NCI-H510A (cell line): ENCODE measurements at places on chromosomes 2 and 18.
A peak's percentile ranks its signal among the peaks of the same experiment; 100 is the strongest.

GRCh38 chr2:173402405-173402974, 47.8 kb downstream of the CDCA7 start:
- DNase-seq, result peak; percentile 97

DNA sequence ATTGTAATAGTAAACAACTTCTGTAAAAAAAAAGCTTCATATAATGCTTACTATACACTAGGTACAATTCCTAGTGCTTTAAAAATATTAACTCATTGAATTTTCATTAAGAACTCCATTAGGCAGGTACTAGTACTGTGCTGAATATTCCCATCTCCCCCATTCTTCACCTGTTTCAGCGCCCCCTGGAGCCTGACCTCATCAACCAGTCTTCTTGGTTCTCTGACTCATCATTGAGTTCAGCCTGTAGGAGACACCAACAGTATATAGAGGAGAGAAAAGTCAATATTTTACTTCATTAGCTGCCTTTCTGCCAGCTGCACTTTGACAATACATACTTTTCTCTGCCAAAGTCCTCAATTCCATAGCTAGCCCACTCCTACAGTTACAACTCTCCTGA, 1009.9 kb upstream of the KLHL29 start:
- no peak for DNase-seq

DNA sequence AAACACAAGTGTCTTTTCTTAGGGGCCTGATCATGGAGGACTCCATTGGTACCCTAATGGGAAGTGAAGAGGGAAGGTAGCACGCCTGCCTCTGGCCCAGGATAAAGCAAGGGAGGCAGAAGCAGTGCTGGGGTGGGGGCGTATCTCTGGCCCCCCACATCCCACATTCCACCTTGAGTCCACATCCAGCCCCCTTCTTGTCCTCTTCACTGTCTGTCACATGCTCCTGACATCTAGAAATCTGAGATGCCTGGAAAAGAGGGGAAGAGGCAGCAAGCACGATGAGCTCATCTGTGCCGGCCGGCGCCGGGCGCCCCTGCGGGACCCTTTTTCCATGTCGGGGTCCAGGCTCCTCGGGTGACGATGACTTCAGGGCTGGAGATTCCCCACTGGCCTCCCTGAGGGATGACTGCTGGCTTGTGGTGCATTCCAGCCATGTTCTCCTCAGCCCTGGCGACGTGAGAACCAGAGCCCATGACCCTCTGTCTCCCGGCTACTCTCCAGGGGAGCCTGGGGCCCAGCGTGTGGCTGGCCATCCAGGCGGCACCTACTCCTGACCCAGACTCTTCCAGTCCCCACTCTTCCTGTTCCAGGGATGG, 277.5 kb downstream of the DYSF start:
- no peak for DNase-seq

- no peak for DNase-seq
Observed at GRCh38 chr2:54100772-54101171, 14.6 kb upstream of the ACYP2 start.

- DNase-seq, result no peak
Observed at GRCh38 chr2:233098618-233099017, 38.5 kb downstream of the INPP5D start.

GRCh38 chr2:170878505-170878904, 50.5 kb upstream of the GORASP2 start:
- no peak for DNase-seq

DNA sequence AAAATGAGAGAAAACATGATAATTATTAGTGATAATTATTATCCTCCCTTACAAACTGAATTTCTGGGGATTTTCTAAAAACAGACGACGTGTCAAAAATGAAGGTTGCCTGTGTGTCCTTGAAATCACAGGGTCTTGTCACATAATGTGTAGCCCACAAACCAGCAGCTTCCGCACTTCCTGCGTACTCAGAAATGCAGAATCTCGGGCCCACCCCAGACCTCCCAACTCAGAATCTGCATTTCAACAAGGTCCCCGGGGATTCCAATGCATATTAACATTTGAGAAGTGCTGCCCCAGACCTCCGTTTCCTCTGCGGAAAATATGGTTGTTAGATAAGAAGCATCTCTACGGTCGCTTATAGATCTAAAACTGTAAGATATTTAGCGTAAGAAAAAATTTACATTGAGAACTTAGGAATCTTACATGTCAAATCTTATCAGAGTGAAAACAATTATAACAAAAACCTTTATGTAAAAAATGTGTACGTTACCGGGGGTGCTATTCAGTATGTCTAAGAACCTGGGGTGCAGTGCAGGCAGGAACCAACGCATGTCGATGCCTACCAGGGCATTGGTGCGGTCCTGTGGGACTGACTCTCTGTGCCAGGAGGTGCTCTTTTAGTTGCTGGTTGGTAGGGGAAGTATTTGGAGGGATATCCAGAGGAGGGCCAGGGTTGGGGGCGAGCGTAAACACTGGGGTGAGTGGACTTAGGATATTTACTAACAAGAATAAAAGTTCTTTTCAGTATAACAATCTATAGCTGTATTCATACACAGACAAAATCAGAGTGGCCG, 15.2 kb downstream of the CDKL4 start:
- no peak for DNase-seq

DNA sequence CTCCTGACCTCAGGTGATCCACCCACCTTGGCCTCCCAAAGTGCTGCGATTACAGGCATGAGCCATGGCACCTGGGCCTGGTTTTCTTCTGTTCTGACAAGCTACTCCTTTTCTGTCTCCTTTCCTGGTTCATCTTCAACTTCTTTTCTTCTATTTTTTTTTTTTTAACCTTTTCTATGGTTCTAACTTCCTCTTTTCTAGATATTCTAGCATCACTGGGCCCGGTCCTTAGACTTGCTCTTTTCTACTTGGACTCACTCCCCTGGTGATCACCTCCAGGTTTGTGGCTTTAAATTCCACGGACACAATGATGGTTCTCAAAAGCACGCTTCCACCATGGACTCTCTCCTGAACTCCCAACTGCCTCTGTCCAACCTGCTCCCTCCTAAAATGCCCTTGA, 2.0 kb downstream of the EIF2AK2 start:
- DNase-seq, result no peak

DNA sequence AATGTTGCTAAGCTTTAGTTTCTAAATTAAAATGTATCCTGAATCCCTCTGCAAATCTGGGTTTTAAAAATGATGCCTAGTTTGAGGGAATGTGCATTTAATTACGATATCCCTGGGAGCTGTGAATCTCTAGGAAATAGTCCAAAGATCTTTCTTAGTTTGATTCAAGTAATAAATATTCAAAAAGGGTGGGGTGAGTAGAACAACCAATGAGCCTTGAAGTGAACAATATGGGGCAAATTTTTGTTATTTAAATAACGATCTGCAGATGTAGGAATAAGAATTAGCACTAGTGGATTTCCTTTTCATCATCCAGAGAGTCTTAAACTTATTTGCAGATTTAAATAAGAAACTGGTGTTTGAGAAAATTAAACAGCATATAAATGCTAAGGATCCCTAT, 106.3 kb downstream of the ACVR1 start:
- no peak for DNase-seq
